ENCODE measurements at places on chromosomes 1 and 21. TPM values are rescaled to one million over a fixed set of nuclear protein-coding genes. Genes with fewer than 3 reads are reported as not detected.
A peak's percentile ranks its signal among the peaks of the same experiment; 100 is the strongest.

GRCh38 chr1:80248886-80249285, 1242.4 kb upstream of the ADGRL4 start:
- no peak overlapping the region for H3K4me3 ChIP-seq
- no peaks in the 10 kb centered on the region for H3K4me1 ChIP-seq
- peak; percentile 11 for DNase-seq
- no peak overlapping the region for H3K27ac ChIP-seq
- H3K36me3 ChIP-seq, result no peaks in the 10 kb centered on the region

GRCh38 chr1:209755256-209755655, 597 bp upstream of the TRAF3IP3 start:
- H3K4me3 ChIP-seq, result no peak overlapping the region
- H3K36me3 ChIP-seq, result no peaks in the 10 kb centered on the region
- no peaks in the 10 kb centered on the region for H3K4me1 ChIP-seq
- peaks cover 2% of the 10 kb centered on the region for H3K27me3 ChIP-seq
- no peak overlapping the region for H3K27ac ChIP-seq

GRCh38 chr1:232578651-232579195, 51.2 kb downstream of the SIPA1L2 start:
- no peaks in the 10 kb centered on the region for H3K4me1 ChIP-seq
- no peaks in the 10 kb centered on the region for H3K27me3 ChIP-seq
- DNase-seq, result no peak
- no peak overlapping the region for H3K4me3 ChIP-seq
- H3K27ac ChIP-seq, result no peak overlapping the region

- H3K4me3 ChIP-seq, result no peak overlapping the region
- H3K27ac ChIP-seq, result no peak overlapping the region
- no peaks in the 10 kb centered on the region for H3K36me3 ChIP-seq
- no peaks in the 10 kb centered on the region for H3K4me1 ChIP-seq
- H3K27me3 ChIP-seq, result peaks cover 93% of the 10 kb centered on the region
Observed at GRCh38 chr1:90836345-90836679, 119.2 kb upstream of the BARHL2 start.

DNA sequence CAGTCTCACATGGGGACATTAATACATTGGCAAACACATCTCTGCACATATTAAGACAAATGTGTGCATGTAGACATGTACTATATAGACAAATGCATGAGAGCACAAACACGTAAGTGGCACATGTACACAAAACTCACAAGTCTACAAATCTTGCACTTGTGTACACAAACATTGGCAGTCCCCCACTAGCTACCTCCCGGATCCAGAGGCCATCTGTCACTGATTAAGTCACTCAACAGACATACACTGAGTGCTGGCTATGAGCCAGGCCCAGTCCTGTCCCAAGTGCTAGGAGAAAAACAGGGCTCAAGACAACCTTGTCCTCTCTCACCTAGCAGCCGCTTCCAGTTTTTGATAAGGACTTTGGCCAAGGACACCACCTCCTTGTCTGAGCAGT, 7.0 kb downstream of the TCEA3 start:
- no peaks in the 10 kb centered on the region for H3K27me3 ChIP-seq
- peaks cover 9% of the 10 kb centered on the region for H3K4me1 ChIP-seq
- no peak for DNase-seq
- H3K4me3 ChIP-seq, result no peak overlapping the region
- H3K36me3 ChIP-seq, result no peaks in the 10 kb centered on the region

Gene PRAMEF5
- not detected for total RNA-seq

GRCh38 chr1:28934676-28935075, 20.3 kb downstream of the EPB41 start:
- H3K4me1 ChIP-seq, result no peaks in the 10 kb centered on the region
- no peaks in the 10 kb centered on the region for H3K27me3 ChIP-seq
- no peak overlapping the region for H3K27ac ChIP-seq
- no peak for DNase-seq
- no peak overlapping the region for H3K4me3 ChIP-seq

DNA sequence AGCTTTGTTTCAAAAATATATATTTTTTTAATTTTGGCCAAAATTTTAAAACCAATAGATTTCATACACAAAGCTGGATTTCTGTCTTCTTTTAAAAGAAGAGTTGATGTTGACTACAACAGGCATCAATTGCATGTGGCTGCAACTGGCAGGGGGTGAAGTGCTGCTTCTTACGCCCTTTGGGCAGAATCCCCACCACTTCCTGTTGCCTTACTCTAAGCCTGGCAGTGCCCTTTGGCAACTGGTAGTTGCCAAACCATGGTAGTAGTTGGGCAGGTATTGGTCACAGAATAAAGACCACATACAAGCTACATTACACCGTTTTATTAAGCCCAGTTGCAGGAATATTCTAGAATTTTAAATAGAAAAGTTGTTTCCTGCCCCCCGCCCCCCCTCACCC, 17.0 kb downstream of the LAMC2 start:
- no peaks in the 10 kb centered on the region for H3K27me3 ChIP-seq
- peaks cover 4% of the 10 kb centered on the region for H3K4me1 ChIP-seq
- H3K27ac ChIP-seq, result no peak overlapping the region
- no peaks in the 10 kb centered on the region for H3K36me3 ChIP-seq

Gene FCRLB
- total RNA-seq, result 0.72 TPM

DNA sequence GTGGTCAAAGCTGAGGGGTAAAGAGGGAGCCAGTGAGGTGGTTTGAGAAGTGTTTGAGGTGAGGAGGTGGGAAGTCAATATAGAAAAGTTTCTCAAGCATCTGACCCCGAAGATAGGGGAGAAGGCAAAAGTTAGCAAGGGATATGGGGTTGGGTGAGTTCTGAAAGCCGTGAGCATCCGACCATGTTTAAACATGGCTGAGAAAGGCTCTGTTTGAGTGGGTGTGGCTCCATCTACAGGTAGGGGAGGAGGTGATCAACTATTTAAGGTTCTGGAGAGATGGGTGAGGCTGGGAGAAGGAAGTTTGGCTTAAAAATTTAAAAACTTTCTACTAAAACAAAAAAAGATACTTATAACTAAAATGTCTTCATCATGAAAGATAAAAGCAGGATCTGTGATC, 273.8 kb downstream of the KCNJ6 start:
- no peak overlapping the region for H3K27ac ChIP-seq
- H3K36me3 ChIP-seq, result no peaks in the 10 kb centered on the region
- DNase-seq, result no peak
- H3K27me3 ChIP-seq, result no peaks in the 10 kb centered on the region
- no peak overlapping the region for H3K4me3 ChIP-seq

DNA sequence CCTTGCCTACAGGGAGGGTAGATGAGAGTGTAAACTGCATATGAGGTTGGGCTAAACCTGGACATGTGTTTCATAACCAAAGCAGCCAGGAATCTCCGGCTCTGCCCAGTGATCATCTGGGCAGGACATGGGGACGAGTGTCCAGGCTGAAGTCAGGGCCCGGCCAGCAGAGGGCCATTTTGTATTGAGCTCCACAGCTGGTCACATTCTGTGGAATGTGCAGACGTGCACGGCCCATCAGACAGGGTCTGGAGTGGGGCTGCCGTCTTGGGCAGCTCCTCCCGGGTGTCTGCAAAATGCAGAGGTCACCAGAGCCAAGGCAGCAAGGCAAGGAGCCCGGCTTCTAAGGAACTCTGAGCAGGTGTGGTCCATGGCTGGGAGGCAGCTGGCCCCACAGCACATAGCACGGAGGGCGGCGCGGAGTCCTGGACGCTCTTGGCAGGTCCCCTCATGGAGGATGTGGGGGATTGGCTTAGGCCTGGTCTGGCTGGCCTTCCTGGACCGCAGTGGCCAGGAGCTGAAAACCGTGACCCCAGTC, 6.2 kb downstream of the LRRC3 start:
- no peaks in the 10 kb centered on the region for H3K27me3 ChIP-seq
- H3K4me3 ChIP-seq, result no peak overlapping the region
- H3K4me1 ChIP-seq, result no peaks in the 10 kb centered on the region
- no peaks in the 10 kb centered on the region for H3K36me3 ChIP-seq
- DNase-seq, result no peak

Gene KRTAP7-1
- not detected for total RNA-seq

DNA sequence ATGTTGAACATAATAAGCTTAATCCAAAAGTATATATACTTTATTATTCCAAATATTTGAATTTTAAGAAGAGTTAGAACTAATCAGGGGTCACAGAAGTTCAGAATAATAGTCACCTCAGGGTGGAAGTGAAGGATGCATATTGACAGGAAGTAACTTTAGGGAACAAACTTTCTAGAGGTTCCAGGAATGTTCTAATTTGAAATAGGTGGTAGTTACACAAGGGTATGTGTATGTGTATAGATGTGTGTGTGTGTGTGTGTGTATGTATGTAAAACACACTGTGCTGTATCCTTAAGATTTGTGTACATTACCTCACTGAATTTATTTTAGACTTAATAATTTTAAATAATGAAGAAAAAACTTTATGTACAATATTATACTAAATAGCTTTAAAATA, 110.4 kb downstream of the ACBD6 start:
- peaks cover 4% of the 10 kb centered on the region for H3K36me3 ChIP-seq
- no peaks in the 10 kb centered on the region for H3K4me1 ChIP-seq
- H3K4me3 ChIP-seq, result no peak overlapping the region
- no peaks in the 10 kb centered on the region for H3K27me3 ChIP-seq
- no peak for DNase-seq

DNA sequence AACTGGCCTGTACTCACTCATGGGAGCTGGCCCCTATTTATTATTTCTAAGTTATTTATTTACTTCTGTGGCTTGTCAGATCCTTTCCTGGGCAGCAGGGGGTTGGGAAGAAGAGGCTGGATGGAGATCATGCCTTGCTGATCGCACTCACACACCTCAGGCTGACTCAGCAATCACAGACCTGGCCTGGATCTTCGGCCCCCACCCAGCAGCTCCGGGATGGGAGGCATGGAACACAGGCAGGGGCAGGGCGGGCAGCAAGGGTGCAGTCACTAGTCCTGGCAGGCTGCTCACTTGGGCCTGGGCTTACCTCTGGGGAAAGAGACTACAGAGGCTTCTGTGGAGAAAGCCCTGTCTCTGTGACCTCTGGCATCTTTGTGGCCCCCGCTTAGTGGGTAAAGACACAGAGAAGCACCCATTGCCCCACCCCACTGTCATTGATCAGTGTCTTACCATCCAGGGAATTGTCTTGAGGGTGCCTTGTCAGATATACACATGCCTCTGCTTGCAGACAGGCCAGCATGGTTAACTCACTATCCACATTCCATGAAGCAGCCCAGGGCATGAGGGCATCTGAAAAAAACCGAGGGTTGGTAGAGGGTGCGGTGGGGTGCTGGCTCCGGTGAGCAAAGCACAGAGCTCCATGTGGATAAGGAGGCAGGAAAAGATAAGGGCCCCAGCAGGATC, 3.7 kb downstream of the ARTN start:
- no peaks in the 10 kb centered on the region for H3K36me3 ChIP-seq
- peaks cover 2% of the 10 kb centered on the region for H3K27me3 ChIP-seq
- peaks cover 18% of the 10 kb centered on the region for H3K4me1 ChIP-seq
- no peak overlapping the region for H3K4me3 ChIP-seq
- no peak overlapping the region for H3K27ac ChIP-seq

Gene F3
- total RNA-seq, result 55.7 TPM

- peak; percentile 41 for DNase-seq
- H3K36me3 ChIP-seq, result peaks cover 20% of the 10 kb centered on the region
- H3K27ac ChIP-seq, result no peak overlapping the region
- no peak overlapping the region for H3K4me3 ChIP-seq
- H3K4me1 ChIP-seq, result peaks cover 6% of the 10 kb centered on the region
Observed at GRCh38 chr21:39238275-39238674, 55.0 kb upstream of the PSMG1 start.

DNA sequence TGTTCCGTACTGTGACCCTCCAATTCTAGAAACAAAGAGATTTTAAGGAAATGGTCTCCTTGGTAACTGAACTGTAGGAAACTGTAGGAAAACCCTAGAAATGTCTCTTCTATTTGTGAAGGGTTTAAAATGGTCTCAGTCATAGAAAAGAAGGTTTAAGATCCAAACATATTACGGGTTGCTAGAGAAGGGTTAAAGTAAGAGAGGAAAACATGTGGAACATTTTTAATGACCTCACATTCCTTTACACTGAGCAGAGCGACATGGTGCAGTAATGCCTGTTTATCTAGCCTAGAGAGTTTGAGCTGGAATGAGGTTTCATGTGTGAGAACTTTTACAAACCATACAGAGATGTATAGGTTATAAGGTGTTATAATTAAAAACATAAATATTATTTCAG, 36.9 kb upstream of the C1orf105 start:
- no peak overlapping the region for H3K4me3 ChIP-seq
- H3K36me3 ChIP-seq, result no peaks in the 10 kb centered on the region
- no peaks in the 10 kb centered on the region for H3K27me3 ChIP-seq
- peak overlapping the region; percentile 78 for H3K27ac ChIP-seq

Gene HTR6
- not detected for total RNA-seq

Gene GGPS1
- total RNA-seq, result 39.1 TPM

- no peaks in the 10 kb centered on the region for H3K27me3 ChIP-seq
- no peaks in the 10 kb centered on the region for H3K36me3 ChIP-seq
- peaks cover 3% of the 10 kb centered on the region for H3K4me1 ChIP-seq
- H3K4me3 ChIP-seq, result no peak overlapping the region
- H3K27ac ChIP-seq, result no peak overlapping the region
Observed at GRCh38 chr1:119332622-119333021, 36.0 kb upstream of the HAO2 start.

DNA sequence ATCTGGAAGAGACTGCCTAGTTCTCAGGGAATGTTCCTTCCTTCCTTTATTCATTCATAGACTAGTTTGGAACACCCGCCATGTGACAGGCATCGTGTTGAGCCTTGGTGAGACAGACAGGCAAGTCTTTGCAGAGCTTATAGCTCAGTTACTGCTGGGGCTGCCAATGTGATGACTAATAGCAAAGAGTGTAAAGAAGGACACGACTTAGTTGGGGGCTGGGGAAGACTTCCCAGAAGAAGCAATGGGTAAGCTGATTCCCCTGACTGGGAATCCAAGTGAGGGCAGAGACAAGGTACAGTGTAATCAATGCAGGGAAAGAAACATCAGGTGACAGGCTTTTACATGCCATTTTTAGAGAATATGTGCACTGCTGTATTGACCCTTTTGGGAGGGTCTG, 51.2 kb downstream of the TENT5C start:
- H3K36me3 ChIP-seq, result no peaks in the 10 kb centered on the region
- DNase-seq, result peak; percentile 86
- peaks cover 3% of the 10 kb centered on the region for H3K27me3 ChIP-seq
- H3K4me1 ChIP-seq, result peaks cover 5% of the 10 kb centered on the region
- no peak overlapping the region for H3K4me3 ChIP-seq

DNA sequence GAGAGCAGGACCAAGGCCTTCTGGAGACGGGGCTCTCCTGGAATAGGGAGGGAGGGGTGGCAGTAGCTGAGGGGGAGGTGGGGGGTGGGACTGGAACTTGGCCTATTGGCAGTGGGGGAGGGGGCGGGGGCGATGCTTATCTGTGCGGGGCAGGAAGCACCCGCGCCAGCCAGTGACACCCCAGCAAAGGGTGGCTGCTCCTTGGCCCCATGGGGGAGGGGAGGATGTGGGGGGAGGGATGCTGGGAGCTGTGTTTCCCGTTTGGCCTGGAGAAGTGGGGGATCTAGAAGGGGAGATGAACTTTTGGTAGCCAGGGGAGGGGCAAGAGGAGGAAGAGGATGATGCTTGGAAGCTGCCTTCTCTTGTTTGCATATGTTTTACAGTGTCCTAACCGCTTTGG, 11.0 kb downstream of the ZBTB7B start:
- peaks cover 5% of the 10 kb centered on the region for H3K4me1 ChIP-seq
- H3K27me3 ChIP-seq, result no peaks in the 10 kb centered on the region
- H3K4me3 ChIP-seq, result no peak overlapping the region
- no peaks in the 10 kb centered on the region for H3K36me3 ChIP-seq

Gene HYI
- 31.0 TPM for total RNA-seq
